ENCODE measurements at places on chromosomes 1 and 21. TPM values are rescaled to one million over a fixed set of nuclear protein-coding genes. Genes with fewer than 3 reads are reported as not detected.

GRCh38 chr1:183191833-183192232 lies 5.8 kb downstream of the LAMC2 start:
- no peak for DNase-seq

- DNase-seq: no peak
Measured at GRCh38 chr1:64530969-64531692, 61.2 kb downstream of the CACHD1 start.

- no peak for DNase-seq
Measured at GRCh38 chr1:205542367-205542766, 37.9 kb downstream of the CDK18 start.

DNA sequence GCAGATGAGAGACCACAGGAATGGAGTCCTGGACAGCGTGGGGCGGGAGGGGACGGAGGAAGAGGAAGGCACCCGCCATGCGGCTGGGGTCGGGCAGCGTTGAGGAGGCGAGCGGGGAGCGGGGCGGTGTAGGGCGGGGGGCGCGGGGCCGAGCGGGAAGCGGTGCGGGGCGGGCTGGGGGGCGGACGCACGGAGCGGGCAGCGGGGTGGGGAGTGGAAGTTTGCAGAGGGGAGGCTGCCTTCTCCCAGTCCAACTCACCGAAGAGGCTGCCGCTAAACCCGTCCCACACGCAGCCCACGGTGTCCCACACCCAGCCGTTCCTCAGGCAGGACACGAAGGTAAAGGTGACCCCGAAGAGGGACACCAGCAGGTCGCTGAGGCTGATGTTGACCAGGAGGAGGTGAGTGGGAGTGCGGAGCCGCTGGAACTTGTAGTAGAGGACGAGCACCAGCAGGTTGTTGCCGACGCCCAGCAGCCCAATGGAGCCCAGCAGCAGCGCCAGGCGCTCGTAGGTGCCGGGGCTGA lies 483 bp downstream of the CHML start:
- peak; percentile 63 for DNase-seq

GRCh38 chr1:206864939-206865671 lies at the start of gene IL20:
Gene IL20, plus strand, starts transcription at chr1:206865623. Its CDS starts 230 bp downstream, at chr1:206865853.
- DNase-seq: peak; percentile 85

Gene MANEAL
- total RNA-seq: 9.8 TPM

GRCh38 chr1:178278916-178279686 lies 185.2 kb downstream of the RASAL2 start:
- no peak for DNase-seq

Gene LPAR3
- 0.60 TPM for total RNA-seq

Gene FAAH
- total RNA-seq: 42.3 TPM

Gene CLCA1
- total RNA-seq: not detected

GRCh38 chr1:68320349-68320748 lies 88.0 kb upstream of the WLS start:
- DNase-seq: no peak

Gene KIF17
- total RNA-seq: 35.8 TPM

- DNase-seq: no peak
Measured at GRCh38 chr1:227372726-227373130, 54.4 kb upstream of the CDC42BPA start.

DNA sequence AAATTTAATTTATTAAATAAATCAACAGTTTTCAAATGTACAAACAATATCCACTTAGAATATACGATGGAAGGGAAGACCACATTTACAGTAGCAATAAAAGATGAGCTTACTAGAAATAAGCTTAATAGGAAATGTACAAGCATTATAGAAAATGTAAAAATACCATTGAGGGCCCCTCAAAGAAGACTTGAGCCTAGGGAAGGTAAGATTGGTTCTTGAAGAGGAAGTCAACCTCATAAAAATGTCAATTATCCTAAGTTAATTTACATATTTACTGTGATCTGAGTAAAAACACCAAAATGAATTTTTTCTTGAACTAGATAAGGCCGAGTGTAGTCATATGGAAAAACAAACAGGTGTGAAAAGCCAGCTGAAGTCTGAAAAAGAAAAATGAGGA lies 39.7 kb upstream of the TRIM67 start:
- no peak for DNase-seq

Data from adrenal gland (tissue), 19 donors.